ENCODE measurements at places on chromosomes 11 and 22. TPM values are rescaled to one million over a fixed set of nuclear protein-coding genes. Genes with fewer than 3 reads are reported as not detected.

The CD248 gene
- total RNA-seq, result not detected

The ENDOD1 gene
- 32.1 TPM for total RNA-seq

The MUC2 gene
- 0.26 TPM for total RNA-seq

- H3K27me3 ChIP-seq, result no peaks in the 10 kb centered on the region
- H3K4me1 ChIP-seq, result peaks cover 7% of the 10 kb centered on the region
- no peaks in the 10 kb centered on the region for H3K36me3 ChIP-seq
- DNase-seq, result peak; percentile 89
- H3K27ac ChIP-seq, result no peak overlapping the region
Observed at GRCh38 chr11:61657566-61658290, 22.5 kb upstream of the DAGLA start.

- H3K4me3 ChIP-seq, result no peak overlapping the region
- peak; percentile 93 for DNase-seq
- peaks cover 56% of the 10 kb centered on the region for H3K4me1 ChIP-seq
- peak overlapping the region; percentile 99 for H3K27ac ChIP-seq
- no peaks in the 10 kb centered on the region for H3K27me3 ChIP-seq
Observed at GRCh38 chr22:30196141-30196879, 50.2 kb downstream of the LIF start.

GRCh38 chr11:69497221-69497787 is 15.8 kb downstream of the LINC01488 start:
- DNase-seq, result peak; percentile 90
- H3K4me3 ChIP-seq, result no peak overlapping the region
- H3K4me1 ChIP-seq, result peaks cover 14% of the 10 kb centered on the region
- no peak overlapping the region for H3K27ac ChIP-seq
- no peaks in the 10 kb centered on the region for H3K27me3 ChIP-seq
- H3K36me3 ChIP-seq, result no peaks in the 10 kb centered on the region

GRCh38 chr11:72305891-72306585 is 62.1 kb upstream of the PHOX2A start:
- peaks cover 41% of the 10 kb centered on the region for H3K36me3 ChIP-seq
- no peaks in the 10 kb centered on the region for H3K27me3 ChIP-seq
- DNase-seq, result no peak
- no peaks in the 10 kb centered on the region for H3K4me1 ChIP-seq
- H3K4me3 ChIP-seq, result no peak overlapping the region

GRCh38 chr22:19374410-19374809 is 57.1 kb downstream of the HIRA start:
- peaks cover 26% of the 10 kb centered on the region for H3K36me3 ChIP-seq
- no peak for DNase-seq
- no peaks in the 10 kb centered on the region for H3K27me3 ChIP-seq

GRCh38 chr22:21714786-21715185 is 20.8 kb downstream of the YPEL1 start:
- no peak overlapping the region for H3K27ac ChIP-seq
- no peak overlapping the region for H3K4me3 ChIP-seq
- DNase-seq, result peak; percentile 28

GRCh38 chr22:45645526-45646414 is 25.9 kb upstream of the ATXN10 start:
- no peaks in the 10 kb centered on the region for H3K36me3 ChIP-seq
- H3K4me3 ChIP-seq, result peak overlapping the region; percentile 55
- H3K4me1 ChIP-seq, result peaks cover 10% of the 10 kb centered on the region
